Activated gamma-delta T cell (primary cell): ENCODE measurements at places on chromosomes 12 and 14.

GRCh38 chr12:124230117-124230757 is 64.7 kb upstream of the RFLNA start:
- DNase-seq, result no peak

- DNase-seq, result no peak
These were observed 67.3 kb upstream of the GALNT9 start for GRCh38 chr12:132396657-132397056.

GRCh38 chr12:106766393-106766826 is 8.1 kb upstream of the RIC8B start:
- no peak for DNase-seq

DNA sequence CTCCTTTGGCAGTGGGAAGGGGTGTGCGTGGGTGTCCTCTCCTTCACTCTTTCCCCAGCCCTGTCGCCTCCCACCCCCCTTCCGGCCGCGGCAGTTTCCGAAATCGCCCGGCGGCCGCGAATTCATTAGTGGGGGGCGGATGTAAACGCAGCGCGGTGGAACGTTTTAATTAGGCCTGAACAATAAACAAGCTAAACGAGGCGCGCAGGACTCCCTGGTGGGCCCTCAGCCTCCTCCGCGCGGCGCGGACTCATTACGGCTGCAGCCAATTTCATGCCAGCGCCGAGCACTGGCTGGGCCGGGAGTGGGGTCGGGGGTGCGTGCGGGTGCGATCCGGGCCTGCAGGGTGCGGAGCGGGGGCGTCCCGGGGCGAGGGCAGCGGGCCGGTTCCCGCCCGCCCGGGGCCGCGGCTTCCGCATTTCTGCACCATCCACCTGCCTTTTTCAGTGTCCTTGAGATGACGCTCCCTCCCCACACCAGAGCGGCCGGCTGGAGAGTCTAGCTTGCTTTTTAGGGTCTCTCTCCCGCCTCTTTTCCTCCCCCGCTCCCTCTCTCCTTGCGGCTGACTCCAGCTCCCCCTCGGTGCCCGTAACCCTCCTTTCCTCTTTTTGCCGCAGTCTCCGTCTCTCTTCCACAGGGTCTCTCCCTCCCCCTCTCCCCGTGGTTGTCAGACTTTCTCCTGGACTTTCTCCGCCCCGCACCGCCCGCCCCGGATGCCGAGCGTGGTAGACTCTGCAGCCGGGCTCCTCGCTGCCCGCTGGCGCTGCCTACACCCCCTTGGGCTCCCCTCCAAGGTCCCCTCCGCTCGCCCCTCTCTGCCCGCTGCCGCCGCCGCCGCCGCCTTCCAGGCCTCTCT is at the start of gene CISTR:
Gene CISTR, minus strand, starts transcription at position 644 of the 856 bp plus-strand sequence.
- peak; percentile 24 for DNase-seq

GRCh38 chr12:3034067-3034750 is 43.0 kb upstream of the TSPAN9 start:
- no peak for DNase-seq

DNA sequence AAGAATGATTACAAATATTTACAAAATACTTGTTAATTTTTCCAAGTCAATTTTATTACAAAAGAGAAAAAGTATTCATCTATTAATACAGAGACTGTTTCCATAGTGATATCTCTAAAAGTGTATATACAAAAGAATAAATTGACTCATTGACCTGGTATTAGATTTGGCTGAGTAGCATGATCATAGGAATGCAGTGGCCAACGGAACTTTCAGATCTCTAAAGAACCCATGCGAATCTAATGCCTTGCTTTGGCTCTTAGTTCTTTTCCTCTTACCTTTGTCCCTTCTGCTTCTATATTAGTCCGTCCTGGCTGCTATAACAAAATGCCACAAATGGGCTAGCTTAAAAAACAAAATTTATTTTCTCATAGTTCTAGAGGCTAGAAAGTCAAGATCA is 717.8 kb downstream of the TMTC2 start:
- DNase-seq, result no peak

- no peak for DNase-seq
These were observed 613 bp downstream of the RECQL start for GRCh38 chr12:21500786-21501257.

DNA sequence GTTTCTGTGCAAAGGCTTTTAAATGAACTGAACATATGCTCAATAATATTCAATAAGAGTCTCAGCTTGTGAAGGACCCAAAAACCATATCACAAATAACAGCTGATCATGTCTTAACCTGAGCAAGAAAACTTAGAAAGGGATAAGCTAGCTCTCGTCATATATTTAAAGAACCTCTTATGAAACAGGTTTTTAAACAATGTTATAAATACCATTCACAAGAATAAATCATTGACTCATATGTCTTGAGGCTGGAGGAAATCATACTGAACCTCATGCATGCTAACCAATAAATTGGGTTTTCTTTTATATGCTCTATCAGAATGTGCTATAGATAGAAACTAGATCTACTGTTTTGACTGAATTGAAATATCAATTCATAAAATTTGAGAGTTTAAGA is 426.9 kb downstream of the NOVA1 start:
- DNase-seq, result no peak

DNA sequence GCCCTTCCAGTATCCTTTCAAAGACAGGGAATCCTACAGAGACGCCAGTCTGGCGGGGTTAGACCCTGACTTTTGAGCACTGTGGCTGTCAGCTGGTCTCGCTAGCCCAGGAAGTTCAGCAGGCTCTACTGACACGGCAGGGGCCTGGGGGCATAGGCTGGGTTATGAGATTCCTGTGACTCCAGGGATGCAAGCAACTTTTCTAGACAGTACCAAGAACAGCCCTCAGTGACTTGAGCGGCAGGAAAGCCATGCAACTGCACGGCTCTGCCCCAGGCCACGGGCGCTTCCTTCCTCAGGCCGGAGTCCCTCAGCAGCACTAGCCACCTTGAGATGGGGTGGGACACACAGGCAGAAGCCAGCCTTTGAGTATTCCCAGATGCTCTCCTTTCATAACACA is 5.1 kb upstream of the SIVA1 start:
- no peak for DNase-seq

- no peak for DNase-seq
These were observed 273.1 kb downstream of the ZFP36L1 start for GRCh38 chr14:68519671-68520187.

GRCh38 chr12:49564686-49565405 is 3.1 kb downstream of the MCRS1 start:
- no peak for DNase-seq

- DNase-seq, result no peak
These were observed 6.7 kb upstream of the SLC15A4 start for GRCh38 chr12:128830505-128830893.
